ENCODE measurements at places on chromosomes 13 and 19.

GRCh38 chr13:32731576-32731975, 145.3 kb downstream of the PDS5B start:
- no peak for DNase-seq

- DNase-seq, result no peak
Observed at GRCh38 chr19:44600466-44600865, 12.9 kb upstream of the IGSF23 start.

- DNase-seq, result no peak
Observed at GRCh38 chr19:19661675-19662251, 1.7 kb downstream of the ATP13A1 start.

DNA sequence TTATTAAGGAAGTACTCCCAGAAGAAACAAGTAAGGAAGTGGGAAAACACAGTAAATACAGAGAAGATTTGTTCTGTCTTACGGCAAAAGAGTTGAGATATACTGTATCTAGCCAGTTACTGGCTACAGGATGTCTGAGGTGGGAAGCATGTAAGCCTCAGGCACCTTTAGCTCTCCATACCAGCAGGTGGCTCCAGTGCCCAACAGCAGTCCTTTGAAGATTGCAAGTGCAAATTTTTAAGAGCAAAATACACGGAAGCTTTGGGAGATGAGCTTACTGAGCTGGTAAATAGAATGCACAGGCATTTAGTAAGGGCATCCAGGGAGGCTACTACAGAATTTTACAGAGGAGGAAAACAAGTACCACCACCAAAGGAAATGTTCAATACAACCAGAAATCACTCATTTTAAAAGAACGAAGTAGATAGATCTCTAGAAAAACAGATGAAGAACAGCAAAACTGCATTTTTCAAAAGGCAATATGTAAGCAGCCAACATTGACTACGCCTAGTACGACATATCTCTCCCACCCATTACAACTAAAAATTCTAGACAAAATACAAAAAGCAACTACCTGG, 57.9 kb upstream of the VSTM2B start:
- peak; percentile 17 for DNase-seq

- no peak for DNase-seq
Observed at GRCh38 chr13:28792992-28793391, 27.1 kb upstream of the MTUS2 start.

DNA sequence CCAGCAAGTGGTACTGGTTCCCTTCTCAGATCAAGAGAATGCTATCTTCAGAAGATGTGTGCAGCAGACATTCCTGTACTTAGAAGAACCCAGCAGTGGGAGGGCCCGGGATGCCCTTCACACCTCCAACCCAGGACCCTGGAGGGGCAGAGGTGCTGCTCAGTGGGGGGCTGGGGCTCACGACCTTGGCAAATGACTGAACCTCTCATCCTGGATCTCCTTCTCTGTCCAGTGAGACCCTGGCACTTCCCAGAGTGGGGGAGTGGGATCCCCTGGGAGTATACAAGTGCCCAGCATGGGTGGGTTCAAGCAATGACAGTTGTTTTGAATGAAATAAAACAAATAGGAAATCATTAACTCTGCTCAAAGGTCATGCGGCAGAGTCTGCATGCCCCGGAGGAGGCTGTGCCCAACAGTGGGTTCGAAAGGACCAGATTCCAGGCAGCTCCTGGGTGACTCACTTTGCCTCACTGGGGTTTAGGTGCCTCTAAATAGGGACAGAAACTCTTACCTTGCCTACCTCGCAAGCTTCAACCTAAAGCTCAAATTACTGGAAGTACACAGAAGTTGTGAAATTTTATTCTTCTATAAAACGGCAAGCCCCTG, 26.9 kb downstream of the GGACT start:
- no peak for DNase-seq

- DNase-seq, result no peak
Observed at GRCh38 chr13:93539914-93540313, 313.3 kb downstream of the GPC6 start.

- no peak for DNase-seq
Observed at GRCh38 chr13:99860745-99861144, 110.8 kb downstream of the ZIC5 start.

- DNase-seq, result no peak
Observed at GRCh38 chr19:38193445-38193844, 30.6 kb downstream of the DPF1 start.

GRCh38 chr13:111262281-111262680, 58.2 kb upstream of the TEX29 start:
- no peak for DNase-seq

DNA sequence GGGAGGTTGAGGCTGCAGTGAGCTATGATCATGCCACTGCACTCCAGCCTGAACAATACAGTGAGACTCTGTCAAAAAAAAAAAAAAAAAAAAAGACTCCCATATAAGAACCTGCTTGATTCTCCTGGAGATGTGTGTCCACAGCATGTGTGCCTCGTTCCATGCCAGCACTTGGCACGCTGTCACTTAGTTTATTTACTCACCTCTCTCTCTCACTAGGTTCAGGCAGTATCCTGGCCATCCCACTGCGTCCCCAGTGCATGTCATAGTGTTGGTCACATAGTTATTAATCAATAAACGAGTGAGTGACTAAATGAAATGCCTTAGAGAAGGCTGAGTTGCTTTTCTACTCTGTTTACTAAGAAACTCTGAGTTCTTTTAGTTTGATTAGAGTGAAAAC, 79.1 kb upstream of the GPR12 start:
- DNase-seq, result no peak

GRCh38 chr19:42069619-42070351, at the start of gene GRIK5:
TSS of gene GRIK5 (minus strand) at chr19:42070206. CDS start at chr19:42065770, 4,436 bp downstream.
- no peak for DNase-seq

- no peak for DNase-seq
Observed at GRCh38 chr13:33489563-33489962, 204.0 kb upstream of the STARD13 start.

- DNase-seq, result no peak
Observed at GRCh38 chr13:53054569-53054968, 26.0 kb downstream of the OLFM4 start.

DNA sequence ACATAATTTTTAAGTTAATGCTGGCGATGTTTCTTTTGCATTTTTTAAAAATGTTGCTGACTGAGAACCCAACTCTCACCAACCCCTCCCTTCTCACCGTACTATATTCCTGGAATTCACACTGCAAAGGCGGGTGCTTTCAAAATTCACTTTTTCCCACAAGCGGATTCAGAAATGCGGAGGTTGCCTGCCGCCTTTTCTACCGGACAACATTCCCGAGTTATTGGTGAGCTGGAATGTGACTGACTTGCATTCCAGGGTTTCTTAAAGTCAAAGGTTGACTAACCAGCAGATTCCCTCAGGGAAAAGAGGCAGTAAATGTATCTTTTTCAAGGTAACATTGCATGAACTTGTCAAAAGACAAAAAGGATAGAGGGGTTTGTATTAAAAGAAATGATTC, 113.3 kb downstream of the RAB20 start:
- DNase-seq, result no peak

DNA sequence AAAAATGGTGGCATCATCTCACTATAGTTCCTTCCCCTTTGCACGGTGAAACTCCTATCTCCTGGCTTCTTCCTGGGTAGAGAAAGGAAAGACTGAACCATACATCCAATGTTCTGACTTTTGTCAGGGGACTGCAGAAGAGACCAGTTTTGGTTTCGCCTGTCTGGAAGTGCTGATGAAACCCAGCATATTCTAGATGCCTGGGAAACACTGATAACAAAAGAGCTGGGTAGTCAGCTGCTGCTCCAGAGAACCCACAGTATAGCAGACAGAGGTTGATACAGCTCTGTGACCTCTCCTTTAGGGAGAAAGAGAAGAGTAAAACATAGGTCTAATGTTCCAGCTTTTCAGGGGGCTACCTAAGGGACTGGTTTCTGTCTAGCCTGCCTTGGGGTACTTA, 695.3 kb downstream of the DIAPH3 start:
- DNase-seq, result no peak

DNA sequence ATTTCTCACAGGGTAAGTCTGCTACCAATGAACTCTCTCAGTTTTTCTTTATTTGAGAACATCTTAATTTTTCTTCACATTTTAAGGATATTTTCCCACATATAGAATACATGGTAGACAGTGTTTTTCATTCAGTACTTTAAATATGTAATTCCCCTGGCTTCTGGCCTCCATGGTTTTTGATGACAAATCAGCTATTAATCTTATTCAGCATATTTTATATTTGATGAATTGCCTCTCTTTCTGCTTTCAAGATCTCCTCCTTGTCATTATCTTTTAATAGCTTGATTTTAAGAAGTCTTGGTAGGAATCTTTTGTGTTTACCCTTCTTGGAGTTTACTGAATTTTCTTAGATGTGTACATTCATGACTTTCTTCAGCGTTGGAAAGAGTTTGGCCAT, 27.6 kb downstream of the TNFSF13B start:
- no peak for DNase-seq

DNA sequence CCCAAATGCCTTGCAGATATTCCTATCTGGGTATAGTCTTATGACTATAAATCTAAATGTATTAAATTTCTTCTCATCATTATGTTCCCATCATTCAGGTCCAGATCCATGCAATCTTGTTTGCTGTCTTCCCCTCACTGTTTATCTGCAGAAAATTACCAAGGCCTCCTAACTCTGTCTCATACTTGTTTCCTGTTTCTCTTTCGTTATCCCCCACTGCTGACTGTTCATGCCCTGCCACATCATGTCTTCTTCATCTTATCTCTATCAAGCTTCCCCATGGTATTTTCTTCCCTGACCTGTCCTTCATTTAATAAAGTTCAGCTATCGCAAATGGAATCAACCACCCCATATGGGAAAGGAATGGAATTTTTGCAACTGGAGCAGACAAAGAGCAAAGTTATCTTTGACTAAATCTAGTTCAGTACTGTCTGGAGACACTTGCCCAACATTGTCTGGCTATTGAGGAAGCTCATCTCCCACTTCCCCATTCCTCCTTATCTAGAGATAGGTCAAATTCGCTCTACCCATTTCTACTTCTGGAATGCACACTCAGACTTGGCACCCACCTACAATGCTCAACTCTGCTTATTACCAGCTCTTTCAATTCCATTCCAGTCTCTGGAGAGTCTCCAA, 1358.1 kb downstream of the EFNB2 start:
- DNase-seq, result no peak

GRCh38 chr19:38538793-38539528, 78.8 kb downstream of the MAP4K1 start:
- no peak for DNase-seq

DNA sequence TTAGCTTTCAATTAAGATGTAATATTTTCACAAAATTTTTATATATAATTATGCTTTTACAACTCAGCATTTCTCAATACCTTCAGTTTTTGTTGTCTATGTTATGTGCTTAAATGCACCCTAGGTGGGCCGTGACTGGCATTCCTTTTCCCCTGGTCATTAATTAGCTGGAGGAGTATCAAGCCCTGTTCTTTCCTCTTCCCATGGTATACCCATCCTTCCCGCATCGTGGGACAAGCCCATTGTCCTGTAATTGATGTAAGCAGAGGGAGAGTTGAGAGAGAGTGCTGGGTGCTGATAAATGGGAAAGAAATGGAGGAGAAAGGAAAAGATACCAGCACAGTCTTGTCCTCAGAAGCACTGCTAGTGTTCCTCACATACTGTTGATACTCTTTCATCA, 591.7 kb downstream of the GPC6 start:
- no peak for DNase-seq

DNA sequence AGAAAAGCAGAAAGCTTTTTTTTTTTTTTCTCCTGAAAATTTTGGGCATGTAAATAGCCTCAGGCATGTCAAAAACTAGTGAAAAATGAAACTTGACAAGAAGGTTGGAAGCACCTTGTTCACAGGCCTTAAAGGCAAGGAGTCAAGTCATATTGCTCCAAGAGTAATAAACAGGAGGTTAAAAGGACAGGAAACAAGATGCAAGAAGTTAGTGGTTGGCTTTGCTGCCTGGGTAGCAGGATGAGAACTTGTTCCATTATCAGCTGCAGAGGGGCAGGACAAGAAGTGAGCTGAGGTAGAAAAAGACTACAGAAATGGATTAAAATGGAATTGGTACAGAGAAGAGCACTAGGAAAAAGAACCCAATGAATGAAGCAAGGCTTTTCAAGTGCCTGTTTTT, 242.6 kb downstream of the DCT start:
- no peak for DNase-seq

Measured in NCI-H1417 (cell line).